ENCODE measurements at places on chromosomes 7 and 10. TPM values are rescaled to one million over a fixed set of nuclear protein-coding genes. Genes with fewer than 3 reads are reported as not detected.

SFMBT2 gene
- not detected for total RNA-seq

GRCh38 chr7:84139986-84140729, 54.4 kb downstream of the SEMA3A start:
- DNase-seq: no peak

DNA sequence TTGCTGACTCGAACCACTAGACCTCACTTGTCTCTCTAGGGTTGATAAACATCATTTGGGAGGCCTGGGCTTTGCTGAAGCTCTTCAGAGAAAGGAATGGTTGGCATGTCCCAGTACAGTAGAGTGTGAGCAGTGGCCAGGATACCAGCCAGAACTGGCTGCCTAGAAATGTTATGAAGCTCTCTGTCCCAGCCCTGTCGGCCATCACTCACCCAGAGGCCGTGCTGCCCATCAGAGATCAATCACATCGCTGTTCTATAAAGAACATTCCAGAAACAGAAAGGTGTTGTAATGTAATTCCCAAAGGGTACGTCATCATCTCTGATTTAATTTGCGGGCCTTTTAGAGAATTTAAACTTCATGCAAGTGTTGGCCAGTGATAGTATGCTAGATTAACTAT, 111.5 kb downstream of the PRPF18 start:
- no peak for DNase-seq

- DNase-seq: no peak
Measured at GRCh38 chr7:148979827-148980226, 48.5 kb downstream of the PDIA4 start.

DNA sequence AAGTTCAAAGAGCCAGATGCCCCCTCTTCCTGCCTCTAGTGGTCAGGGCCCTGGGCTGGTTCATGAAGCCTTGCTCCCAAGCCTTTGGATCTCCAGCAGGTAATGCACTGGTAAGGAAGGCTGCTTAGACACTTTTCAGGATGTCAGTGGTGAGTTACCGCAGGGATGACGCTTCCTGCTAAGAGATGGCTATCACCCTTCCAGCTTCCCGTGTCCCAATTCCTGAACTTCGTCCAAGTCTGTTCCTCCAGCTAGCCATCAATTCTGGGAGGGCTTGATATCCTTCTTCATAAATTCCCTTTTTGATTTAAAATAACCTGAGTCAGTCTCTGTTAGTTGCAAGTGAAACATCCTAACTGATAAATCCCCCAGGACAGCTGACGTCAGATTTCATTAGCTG, 221.2 kb downstream of the PLXNA4 start:
- DNase-seq: no peak

DNA sequence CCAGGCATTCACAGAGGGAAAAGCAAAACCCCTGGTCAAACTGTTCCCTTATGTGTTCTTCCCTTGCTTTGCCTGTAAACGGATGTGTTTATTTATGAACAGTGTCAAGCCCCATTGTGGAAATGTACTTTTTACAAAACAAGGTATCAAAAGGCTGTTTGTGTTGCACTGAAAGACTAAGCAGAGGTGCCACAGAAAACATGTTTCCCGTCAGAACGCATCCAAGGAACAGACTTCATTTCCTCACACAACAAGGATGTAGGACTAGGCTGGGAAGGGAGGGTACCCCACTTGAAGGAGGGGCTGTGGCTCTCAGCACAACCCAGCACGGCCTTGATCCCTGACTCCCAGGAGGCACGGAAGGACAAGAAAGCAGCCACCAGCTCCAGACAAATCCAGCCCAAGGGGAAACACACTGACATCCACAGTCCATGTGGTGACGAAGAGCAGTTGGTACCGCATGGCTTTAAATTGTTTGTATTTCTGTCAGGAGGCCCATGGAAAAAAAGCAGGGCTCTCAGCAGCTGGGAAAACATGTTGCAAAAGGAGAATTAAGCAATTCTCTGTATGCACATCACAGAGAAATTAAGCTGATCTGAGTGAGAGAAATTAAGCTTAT, 85.6 kb downstream of the RNF216 start:
- DNase-seq: no peak

AKR1D1 gene
- total RNA-seq: not detected

GIMAP8 gene
- total RNA-seq: not detected

DNA sequence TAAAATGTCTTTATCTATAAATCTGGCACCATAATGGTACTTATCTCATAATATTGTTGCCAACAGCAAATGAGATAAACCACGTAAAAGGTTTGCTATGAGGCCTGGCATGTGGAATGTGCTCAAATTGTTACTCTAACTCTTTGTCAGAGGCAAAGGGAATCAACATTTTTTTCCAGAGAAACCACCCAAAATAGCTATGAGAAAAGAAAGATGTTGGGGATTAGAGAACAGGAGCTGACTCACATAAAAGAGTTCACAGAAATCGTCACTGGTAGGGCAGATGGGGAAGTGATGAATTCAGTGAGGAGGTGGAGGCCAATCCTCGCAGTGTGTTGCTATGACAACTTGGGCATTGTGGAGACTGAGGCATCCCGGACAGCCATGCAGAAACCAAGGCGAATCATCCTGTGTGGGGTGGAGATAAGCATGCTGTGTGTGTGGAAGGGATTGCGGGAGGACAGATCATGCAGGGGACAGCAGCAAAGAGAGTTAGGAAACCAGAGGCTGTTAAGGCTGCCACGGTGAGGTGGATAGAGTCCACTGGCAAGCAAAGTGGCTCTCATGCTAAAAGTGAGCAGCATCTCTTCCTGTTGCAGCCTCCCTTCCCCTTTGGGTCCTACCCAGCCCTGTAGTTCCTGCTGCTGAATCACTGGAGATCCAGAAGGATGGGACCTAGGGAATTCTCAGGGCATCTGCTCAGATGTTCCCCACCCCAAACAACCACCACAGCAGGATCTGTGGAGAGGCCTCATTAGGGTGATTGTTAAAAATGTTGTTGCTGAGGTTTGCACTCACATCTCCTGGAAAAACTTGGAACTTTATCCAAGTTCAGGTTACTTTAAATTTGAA, 103.9 kb downstream of the CUBN start:
- DNase-seq: peak; percentile 83

HACD1 gene
- 71.8 TPM for total RNA-seq

- peak; percentile 92 for DNase-seq
Measured at GRCh38 chr10:112362833-112363232, 11.1 kb upstream of the ACSL5 start.

ARMC3 gene
- not detected for total RNA-seq

GRCh38 chr10:11178606-11179515, 161.2 kb downstream of the CELF2 start:
- DNase-seq: no peak

- DNase-seq: no peak
Measured at GRCh38 chr7:10192074-10192473, 781.6 kb upstream of the PHF14 start.

CAV1 gene
- total RNA-seq: 342 TPM

FBXO24 gene
- total RNA-seq: 1.0 TPM

- DNase-seq: peak; percentile 28
Measured at GRCh38 chr7:149791-150636, 42.4 kb upstream of the FAM20C start.

DNA sequence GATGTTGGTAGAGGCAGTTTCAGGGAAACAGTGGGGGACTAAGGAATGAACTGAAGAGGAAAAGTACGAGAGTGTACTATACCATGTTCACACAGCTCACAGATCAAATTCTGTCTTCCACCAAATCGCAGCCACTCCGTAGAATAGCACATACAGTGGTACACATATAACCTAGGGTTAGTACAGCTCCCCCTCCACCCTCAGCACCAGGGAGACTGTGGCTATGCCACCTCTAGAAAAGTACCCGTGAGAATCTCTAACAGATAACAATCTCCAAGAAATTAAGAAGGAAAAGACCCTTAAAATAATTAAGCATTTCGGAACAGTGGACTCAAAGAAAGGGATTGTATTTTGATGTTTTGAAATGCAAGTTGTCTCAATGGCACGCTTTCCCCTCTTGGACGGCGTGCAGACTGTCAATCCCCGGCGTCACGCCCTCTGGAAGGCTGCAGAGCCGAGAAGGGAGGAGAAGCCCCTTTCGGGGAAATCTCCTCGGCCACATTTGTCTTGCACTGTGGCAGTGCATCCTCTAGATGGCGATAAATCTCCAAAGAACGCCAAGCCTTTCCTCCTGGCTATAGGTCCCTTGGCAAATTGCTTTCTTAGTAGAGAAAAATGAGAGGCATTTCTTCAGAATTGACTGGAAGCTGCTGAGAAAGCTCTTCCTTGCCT, 345.0 kb downstream of the REEP3 start:
- DNase-seq: peak; percentile 30

DNA sequence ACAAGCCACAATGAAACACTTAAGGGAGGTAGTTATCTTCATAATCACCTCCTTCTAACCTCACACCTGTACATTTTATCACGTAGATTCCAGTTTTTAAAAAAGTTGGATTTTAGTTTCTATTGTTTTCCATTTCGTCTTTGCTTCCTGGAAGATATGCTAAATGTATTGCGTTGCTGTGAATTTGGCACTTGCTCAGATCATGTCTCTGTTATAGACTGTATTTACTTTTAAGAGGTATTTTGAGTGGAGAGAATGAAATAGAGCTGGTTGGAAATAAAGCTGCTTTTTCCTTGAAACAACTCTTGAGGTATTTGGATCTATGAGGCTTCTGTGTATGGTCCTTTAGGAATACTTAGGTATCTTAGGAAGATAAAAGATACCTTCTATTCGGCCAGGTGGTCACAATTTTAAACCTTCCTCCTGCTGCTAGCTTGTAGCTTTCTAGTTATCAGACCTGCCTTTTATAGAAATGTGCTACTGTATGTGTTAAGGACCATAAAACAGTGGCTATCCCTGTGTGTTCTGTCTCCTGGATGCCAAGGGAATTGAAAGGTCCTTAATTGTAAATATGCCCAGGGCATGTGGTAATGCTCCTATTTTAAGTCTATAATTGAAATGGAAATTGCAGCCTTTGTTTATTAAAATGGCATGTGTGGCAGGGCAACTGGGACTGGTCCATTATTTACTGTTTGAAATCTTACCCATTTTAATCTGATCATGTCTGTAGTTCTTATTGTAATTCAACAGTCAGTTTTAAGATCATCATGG, 147.7 kb downstream of the SND1 start:
- DNase-seq: no peak

- no peak for DNase-seq
Measured at GRCh38 chr7:107206136-107206535, 37.3 kb downstream of the HBP1 start.

DNA sequence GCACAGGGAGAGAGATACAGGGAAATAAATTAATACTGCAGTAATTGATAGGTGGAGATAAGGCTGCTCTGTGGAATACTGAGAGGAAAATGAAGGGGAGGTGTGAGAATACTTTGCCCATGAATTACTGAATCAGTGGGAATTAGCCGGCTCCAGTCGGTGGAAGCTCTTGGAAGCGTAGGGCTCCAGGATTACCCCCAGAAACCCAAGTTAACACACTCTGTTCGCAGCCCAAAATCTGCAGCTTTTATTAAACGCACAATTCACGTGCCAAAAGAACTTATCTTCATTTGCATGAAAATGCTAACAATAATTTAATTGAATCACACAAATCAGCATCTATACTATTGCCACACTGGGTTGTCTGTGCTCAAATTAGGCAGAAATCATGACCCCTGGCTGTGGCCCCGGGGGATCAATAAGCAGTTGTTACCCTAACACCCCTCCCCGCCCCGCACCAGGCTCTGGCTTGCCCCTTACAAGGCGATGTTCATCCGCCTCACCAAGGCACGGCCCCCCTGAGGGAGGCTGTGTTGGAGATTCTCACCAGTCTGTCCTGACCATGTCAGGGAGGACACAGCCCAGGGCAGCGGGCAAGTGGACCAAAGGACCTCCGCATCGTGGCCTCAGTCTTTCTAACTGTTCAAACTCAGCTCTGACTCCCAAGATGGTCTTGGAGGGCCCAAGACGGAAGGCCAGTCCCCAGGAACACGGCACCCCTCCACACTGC, 48.4 kb upstream of the MGMT start:
- no peak for DNase-seq

DNA sequence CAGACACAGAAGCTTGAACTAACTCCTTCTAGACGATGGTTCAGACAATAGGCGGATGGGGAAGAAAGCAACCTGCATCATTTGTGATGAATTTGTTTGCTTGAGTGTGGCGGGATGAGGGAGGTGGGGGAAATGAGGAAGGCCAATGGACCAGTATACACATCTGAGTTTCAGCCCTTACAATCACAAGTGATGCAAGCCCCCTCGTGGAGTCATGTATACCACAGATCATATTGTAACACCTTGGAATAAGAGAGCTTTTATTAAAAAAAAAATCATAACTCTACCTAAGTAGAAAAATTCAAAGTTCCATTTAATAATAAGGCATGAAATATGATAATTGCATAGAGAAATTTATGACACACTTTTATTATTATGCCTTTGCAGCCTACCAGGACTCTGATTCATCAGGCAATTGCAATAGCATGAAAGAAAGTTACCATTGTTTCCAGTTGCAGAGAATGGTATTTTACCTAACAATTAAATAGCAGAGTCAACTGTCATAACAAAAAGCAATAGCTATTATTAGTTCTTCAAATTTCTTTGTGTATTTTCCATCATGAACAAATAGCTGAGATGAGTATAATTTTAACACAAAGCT, 230.2 kb upstream of the AKR1E2 start:
- DNase-seq: no peak

DNA sequence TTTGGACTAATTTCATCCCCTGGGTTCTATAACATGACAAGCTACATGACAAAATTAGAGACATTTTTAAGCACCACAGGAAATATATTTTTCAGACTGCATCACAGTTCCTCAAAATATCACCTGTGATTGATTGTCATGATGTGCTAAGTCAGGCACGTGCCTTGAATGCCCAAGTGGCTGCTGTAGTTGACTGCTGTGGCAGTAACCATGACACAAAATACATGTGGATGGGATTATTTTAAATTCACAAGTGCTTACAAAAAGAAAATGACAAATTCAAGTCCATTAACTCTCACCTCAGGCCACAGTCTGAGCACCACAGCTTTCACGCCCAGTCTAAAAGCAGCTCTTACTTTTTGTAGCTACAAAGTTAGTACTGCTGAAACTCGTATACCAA, 45.5 kb downstream of the TNPO3 start:
- no peak for DNase-seq

WASHC2A gene
- total RNA-seq: 22.9 TPM

GRM3 gene
- total RNA-seq: not detected

SLC39A12 gene
- 0.23 TPM for total RNA-seq

ACTA2 gene
- total RNA-seq: 19.4 TPM

DNA sequence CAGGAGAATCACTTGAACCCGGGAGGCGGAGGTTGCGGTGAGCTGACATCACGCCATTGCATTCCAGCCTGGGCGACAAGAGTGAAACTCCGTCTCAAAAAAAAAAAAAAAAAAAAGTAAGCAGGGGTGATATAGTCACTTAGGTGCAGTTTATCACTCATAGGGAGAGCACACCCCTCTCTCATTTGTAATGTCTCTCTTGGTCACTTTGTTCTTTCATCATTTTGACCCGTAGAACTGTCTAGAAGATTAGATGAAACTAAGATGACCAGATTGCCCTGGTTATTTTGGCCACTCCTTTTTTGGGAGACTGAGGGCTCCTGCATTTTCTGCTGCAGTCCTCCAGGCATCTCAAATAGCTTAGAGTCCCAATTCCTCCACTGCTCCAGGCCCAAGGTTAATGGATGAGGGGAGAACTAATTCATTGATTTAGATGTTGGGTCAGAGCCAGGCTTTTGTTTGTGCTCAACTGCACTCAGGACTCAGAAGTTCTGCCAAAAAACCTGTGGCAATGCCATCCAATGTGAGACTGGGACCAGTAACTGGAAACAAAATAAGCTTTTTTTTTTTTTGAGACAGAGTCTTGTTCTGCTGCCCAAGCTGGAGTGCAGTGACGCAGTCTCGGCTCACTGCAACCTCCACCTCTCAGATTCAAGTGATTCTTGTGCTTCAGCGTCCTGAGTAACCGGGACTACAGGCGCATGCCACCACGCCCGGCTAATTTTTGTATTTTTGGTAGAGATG, 50.0 kb upstream of the CAMK1D start:
- no peak for DNase-seq

- DNase-seq: no peak
Measured at GRCh38 chr7:131067220-131067619, 260.5 kb upstream of the MKLN1 start.
